ENCODE measurements at places on chromosomes 7 and 10. TPM values are rescaled to one million over a fixed set of nuclear protein-coding genes. Genes with fewer than 3 reads are reported as not detected.

Gene WASHC2C
- total RNA-seq = 34.2 TPM

Gene CC2D2B
- not detected for total RNA-seq

Gene STOX1
- 3.9 TPM for total RNA-seq

Gene NOS3
- total RNA-seq = 1.8 TPM

Gene SEMA3D
- total RNA-seq = 4.8 TPM

Gene SCIN
- 0.92 TPM for total RNA-seq

Gene GIMAP5
- total RNA-seq = not detected

Gene TSPAN14
- total RNA-seq = 114 TPM

Gene PSMA2
- total RNA-seq = 175 TPM

Gene OR2A42
- not detected for total RNA-seq

Gene CCL24
- total RNA-seq = not detected

Gene TAS2R38
- not detected for total RNA-seq

DNA sequence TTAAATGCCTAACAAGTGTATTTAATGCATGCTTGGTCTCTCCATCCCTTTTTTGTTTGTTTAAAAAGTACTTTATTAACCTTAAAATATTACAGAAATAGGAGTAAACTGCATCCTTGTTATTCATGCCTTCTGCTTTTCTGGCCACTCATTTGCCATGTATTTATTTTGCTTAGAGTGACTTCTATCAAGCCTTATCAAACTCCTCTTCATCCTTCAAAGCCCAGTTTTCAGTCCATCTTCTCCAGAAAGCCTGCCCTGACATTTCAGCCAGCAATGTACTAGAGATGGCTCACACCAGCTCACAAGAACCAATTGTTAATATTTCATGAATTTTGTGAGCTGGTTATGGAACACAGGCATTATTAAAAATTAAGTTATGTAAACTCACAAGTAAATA, 82.8 kb downstream of the NHLRC2 start:
- DNase-seq = no peak

- no peak for DNase-seq
These were observed 33.3 kb upstream of the KDM7A start for GRCh38 chr7:140209866-140210609.

DNA sequence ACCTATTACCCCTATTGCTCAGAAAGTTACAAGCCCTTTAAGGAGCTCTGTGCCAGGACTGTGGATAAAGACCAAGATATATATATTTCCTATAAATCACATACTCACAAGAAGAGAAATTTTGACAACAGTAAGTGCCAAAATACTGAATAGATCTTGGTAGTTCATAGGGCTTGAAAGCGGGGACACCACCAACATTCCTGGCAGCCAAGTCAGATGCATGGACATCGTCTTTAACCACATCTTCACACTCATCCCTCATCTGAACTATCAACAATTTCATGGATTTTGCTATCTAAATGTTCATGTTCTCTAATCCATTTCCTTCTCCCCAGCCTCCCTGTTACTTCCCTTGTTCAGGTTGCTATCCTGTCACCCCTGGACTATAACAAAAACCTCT, 67.5 kb upstream of the LRRC17 start:
- DNase-seq = no peak

DNA sequence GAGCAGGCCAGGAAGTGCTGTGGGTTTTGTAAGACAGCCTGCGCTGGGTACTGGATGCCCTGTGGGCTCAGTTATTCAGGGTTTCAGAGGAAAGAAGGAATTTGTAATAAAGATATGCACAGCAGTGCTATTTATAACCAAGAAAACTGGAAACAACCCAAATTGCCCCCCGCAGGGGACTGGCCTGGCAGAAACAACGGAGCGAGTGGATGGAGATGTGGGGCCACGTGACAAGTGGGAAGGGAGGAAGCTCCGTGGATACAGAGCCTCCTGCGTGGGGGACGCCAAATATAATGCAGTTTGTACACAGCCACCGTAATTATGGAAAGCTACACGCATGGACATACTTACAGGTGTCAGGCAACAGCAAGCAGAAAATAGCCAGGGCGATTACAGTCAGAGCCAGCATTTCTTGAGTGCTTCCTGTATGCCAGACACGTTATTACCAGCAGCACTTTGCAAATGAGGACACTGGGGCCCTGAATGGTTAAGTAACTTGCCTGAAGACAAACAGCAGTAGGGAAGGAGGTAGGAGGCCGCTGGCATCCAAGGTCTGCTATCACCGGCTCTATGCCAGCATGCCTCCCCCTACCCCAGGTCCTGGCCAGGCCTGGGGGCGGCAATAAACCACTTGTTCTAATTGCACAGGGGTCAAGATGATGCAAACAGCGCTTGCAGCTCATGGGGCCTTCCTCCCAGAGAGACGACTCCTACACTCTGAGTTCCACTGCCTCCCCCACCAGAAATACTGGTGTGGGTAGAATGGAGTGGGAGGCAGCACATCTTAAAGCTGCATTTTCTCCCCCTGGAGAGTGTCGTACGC, 8.7 kb upstream of the CAMK2B start:
- no peak for DNase-seq

- DNase-seq = no peak
These were observed 139.7 kb upstream of the SH2B2 start for GRCh38 chr7:102147008-102147407.

GRCh38 chr10:66673071-66673470, 252.8 kb upstream of the LRRTM3 start:
- DNase-seq = no peak

DNA sequence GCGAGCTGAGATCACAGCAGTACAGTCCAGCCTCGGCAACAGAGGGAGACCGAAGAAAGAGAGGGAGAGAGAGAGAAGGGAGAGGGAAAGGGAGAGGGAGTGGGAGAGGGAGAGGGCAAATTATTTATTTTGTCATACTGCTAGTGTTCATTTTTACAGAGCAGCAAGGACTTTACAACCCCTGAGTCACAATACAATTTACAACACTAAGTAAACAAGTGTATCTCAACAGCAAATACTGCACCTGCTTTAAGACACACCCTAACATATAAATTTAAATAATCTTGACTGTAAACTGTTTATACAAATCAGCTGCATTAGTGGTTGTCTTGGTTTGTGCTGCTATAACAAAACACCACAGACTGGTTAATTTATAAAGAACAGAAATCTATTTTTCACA, 27.2 kb downstream of the HTR5A start:
- DNase-seq = no peak

DNA sequence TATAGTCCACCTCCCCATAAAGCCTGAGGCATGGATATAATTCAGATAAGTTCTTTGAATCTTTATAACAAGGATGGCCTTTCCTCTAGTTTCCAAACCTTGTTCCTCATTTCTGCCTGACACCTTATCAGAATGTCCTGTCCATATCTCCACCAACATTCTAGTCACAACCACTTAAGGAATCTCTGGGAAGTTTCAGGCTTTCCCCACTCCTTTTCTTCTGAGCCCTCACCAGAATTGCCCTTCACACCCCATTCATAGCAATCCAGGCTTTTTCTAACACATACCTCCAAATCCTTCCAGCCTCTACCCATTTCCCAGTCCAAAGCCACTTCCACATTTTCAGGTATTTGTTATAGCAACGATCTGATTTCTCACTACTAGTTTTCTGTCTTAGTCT, 18.0 kb upstream of the DIP2C start:
- no peak for DNase-seq

DNA sequence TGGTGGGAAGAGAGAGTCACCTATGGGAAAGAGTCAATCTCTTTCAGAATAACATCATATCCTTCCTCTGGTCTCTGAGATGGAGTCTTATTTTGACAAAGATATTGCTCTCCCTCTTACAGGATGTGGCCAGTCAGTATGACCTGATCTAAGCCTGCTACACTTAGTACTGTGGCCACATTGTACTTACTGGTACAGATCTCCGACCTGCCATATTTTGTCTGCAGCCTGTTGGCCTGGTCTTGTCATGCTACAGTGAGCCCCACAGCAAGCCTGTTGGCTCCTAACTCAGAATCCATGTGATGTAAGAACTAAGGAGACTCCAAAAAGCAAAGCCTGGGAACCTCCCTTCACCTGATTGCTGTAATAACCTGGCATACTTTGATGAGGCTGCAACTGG, 377.8 kb downstream of the SFMBT2 start:
- DNase-seq = no peak

- DNase-seq = no peak
These were observed 119.9 kb downstream of the FANK1 start for GRCh38 chr10:126016156-126016805.

DNA sequence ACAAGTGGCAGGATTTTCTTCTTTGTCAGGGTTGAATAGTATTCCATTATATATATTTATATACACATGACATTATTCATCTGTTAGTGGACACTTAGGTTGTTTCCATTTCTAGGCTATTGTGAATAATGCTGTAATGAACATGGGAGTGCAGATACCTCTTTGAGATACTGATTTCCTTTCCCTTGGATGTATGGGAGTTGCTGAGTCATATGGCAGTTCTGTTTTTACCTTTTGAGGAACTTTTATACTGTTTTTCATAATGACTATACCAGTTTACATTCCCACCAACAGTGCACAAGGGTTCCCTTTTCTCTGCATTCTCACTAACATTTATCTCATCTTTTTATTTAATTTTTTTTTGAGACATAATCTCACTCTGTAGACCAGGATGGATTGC, 1.8 kb upstream of the CLCN1 start:
- no peak for DNase-seq

DNA sequence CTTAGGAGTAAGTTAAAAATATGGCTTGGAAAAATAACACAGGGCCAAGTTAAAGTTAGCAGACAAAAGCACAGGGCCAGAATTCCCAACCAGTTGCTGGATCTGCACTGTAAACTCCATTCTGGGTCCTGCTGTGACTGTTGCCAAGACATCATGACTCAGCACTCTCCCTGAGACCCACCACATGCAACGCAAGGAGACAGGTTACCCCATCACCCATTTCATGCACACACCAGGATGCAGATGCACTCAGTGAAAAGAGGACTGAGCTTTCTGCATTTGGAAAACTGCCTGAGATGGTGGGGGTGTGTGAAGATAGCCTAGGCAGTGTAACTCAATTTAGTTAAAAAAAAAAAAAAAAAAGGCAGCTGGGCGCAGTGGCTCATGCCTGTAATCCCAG, 97.6 kb upstream of the ZNF438 start:
- DNase-seq = no peak

DNA sequence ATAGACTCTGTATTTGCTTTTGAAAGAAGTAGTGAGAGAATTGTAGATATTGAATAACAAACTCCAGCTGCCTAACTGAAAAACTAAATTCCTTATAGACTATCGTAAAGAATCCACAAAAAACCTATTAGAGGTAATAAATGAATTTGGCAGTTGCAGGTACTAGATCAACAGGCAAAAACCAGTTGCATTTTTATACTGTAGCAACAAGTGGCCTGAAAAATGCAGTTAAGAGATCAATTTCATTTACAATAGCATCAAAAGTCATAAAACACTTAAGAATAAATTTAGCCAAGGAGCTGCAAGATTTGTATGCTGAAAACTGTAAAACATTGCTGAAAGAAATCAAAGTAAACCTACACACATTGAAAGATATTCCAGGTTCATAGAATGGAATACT, 70.3 kb downstream of the GALNT11 start:
- no peak for DNase-seq

- DNase-seq = no peak
These were observed 79.3 kb downstream of the GOLGA7B start for GRCh38 chr10:97928897-97929296.

- no peak for DNase-seq
These were observed 96.5 kb upstream of the PODXL start for GRCh38 chr7:131652934-131653333.

- DNase-seq = no peak
These were observed at the start of gene HK1 for GRCh38 chr10:69278446-69278963. Gene HK1, plus strand, starts transcription at chr10:69278496.

DNA sequence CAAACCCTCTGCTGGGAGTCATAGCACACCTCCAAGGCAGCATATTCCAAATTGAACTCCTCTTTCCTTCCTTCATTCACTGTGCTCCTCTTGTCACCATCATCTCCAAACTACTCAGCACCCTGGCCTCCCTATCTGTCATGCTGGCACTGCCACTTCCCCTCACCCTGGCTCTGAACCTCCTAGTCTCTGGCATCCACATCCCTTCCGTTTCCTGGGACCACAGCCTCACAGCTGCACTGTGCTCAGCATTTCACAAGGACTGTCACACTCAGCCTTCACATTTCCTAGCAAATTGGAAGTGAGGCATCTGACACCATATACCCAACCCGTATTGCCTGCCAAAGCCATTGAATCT, 124.7 kb downstream of the WDR11 start:
- no peak for DNase-seq

DNA sequence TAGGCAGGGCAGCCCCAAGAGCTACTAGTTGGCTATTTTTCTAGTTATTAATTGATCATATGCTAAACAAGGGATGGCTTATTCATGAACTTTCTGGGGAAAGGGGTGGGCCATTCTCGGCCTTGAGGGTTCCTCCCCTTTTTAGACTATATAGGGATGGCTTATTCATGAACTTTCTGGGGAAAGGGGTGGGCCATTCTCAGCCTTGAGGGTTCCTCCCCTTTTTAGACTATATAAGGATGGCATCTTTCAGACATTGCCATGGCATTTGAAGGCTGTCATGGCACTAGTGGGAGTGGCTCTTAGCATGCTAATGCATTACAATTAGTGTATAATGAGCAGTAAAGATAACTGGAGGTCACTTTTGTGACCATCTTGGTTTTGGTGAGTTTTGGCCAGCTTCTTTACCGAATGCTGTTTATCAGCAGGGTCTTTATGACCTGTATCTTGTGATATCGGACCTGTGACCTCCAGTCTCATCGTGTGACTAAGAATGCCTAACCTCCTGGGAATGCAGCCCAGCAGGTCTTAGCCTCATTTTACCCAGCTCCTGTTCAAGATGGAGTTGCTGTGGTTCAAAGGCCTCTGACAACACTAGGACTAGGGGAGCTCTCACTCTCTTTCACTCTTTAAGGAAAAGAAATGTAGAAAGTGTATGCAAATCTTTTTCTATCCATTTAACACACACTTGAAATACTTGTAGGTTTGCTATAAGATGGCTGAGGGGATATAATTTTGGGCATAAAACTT, 7.8 kb downstream of the FHIP2A start:
- DNase-seq = no peak

- no peak for DNase-seq
These were observed 7.7 kb downstream of the CTBP2 start for GRCh38 chr10:125152450-125153368.

- no peak for DNase-seq
These were observed 57.3 kb downstream of the INPP5F start for GRCh38 chr10:119782981-119783664.

- no peak for DNase-seq
These were observed 272.3 kb upstream of the C7orf33 start for GRCh38 chr7:148318102-148318811.

GRCh38 chr10:131464789-131465188, 153.3 kb upstream of the TCERG1L start:
- DNase-seq = no peak
